ENCODE measurements at places on chromosomes 12 and 14.
A peak's percentile ranks its signal among the peaks of the same experiment; 100 is the strongest.

GRCh38 chr12:79016181-79016580 lies 151.6 kb downstream of the SYT1 start:
- DNase-seq, result no peak

DNA sequence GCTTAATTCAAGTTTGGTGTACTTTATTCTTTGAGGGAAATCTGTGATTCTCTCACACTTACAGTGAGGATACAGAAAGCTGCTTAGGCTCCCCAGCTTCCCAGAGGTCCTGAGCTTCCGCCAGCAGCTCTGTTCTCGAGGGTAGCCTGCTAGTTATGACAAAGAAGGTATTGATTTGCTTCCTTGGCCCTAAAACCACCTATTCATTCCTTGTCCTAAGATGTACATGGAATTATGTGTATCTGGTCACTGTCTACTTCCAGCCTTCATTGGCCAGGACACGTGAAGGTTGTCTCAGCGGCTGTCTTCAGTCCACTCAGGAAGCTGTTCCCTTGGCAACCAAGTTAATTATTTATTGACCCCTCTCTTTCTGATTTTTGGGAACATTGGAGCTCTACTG lies 55.7 kb downstream of the GALNT8 start:
- no peak for DNase-seq

DNA sequence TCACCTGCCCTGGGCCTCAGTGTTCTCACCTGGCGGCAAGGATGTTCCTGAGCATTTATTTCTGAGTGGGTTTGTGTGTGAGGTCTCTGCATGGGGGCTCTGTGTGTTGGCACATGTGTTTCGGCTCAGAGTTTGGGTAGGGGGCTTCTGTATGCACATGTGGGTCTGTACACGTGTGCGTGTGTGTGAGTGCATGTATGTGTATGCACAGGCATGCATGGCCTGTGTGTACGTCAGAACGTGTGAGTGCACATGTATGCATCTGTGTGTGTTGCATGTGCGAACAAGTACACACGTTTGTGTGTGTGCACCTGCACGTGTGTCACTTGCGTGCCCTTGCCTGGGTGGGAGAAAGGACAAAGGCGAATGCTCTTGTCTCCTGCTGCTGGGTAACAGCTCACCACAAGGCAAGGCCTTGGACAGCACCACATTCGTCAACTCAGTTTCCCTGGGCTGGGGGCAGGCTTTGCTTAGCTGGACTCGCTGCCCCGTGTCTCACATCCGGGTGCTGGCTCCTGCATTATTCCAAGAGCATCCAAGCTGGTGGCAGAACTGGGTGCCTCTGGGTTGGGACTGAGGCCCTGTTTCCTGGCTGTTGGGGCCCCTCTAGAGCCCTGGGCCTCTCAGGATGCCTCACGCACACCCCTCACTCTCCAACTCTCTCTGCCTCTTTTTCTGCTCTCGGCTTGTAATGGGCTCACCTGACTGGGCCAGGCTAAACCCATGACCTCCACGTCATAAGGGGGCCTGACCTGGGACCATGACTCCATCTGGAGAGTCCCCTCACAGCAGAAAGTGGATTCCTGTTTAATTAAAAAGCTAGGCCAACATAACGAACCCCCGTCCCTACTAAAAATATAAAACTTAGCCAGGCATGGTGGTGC lies 153.6 kb upstream of the C14orf180 start:
- no peak for DNase-seq

DNA sequence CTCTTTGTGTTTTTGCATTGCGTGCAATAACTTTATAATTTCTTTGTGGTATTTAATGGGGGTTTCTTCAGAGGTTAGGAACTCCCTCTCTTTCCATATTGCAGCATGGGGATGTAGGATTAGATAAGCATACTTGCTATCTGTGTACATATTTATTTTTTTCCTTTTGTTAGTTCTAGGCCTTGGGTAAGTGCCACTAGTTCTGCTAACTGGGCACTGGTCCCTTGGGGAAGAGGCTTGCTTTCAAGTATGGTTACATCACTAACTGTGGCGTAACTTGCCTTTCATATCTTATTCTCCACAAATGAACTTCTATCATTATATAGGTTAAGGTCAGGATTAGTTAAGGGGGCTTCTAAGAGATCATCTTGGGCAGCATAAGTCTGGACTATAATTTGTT lies 31.5 kb upstream of the SLCO1B3 start:
- DNase-seq, result no peak

DNA sequence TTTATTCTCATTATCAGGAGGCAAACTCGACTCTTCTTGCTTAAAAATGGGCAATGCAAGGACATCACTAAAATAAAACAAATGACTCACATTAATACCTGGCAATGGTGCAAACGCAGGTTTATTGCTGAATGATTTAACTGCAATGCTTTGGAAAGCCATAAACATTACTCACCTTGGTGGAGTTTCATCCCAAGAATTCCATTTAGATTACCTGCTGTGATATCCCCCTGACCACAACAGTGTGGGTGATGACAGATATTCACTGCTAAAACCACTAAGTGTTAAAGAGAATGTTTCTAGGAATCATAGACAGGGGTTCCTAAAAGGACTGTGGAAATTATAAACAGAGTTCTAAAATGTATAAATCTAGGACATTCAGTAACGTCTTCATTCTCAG lies 35.3 kb upstream of the CSRNP2 start:
- peak; percentile 9 for DNase-seq

GRCh38 chr14:92511453-92512238 lies 1.9 kb upstream of the RIN3 start:
- peak; percentile 95 for DNase-seq

- no peak for DNase-seq
These were observed 109.2 kb upstream of the FUT8 start for GRCh38 chr14:65303190-65303898.

DNA sequence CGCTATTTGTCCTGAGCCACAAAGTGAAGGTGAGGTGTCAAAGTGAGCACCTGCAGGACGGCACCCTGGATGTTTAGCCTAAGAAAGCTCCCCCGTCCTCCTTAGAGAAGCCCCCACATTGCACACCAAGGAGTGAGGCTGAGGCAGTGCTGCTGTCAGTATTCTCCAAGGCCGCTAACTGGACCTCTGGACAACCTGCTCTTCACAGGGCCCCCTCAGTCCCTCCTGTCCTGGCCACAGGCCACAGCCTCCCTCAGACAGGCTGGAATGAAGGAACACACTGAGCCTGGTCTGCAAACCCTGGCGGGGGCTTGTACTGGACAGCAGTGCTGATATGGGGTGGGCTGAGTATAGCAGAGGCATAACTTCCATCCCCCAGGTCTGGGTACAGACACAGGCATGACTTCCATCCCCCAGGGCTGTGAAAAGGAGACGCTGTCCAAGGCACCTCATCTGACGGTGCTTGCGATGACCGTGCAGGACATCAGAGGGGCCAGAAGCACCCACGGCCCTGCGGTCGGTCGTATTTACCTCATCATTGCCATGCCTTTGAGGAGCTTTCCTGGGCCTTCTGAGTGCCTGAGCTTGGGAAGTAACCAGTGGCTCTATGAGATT lies 82.4 kb upstream of the DIO3 start:
- no peak for DNase-seq

GRCh38 chr12:78185109-78185508 lies 354.4 kb downstream of the NAV3 start:
- DNase-seq, result no peak

DNA sequence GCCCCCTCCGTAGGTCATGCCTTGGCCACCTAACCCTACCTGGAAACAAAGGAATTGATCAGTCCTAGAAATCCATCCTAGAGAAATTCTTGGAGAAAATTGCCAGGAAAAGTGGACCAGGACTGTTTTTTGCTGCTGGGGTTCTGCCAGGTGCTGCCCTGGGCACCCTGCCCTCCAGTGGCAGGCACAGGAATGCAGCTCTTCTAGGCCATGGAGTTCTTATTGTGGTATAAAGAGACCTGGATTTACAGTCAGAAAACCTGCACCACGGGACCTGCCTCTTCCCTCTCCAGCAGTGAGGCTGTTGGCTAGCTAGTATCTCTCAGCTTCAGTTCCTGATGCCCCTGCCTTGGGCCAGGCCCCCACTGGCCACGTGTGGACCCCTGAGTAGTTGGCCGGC lies 59.7 kb downstream of the SLC24A4 start:
- no peak for DNase-seq

- DNase-seq, result no peak
These were observed 224.3 kb upstream of the ATP2B1 start for GRCh38 chr12:89932954-89933353.

GRCh38 chr14:59359431-59360124 lies 105.6 kb downstream of the GPR135 start:
- no peak for DNase-seq

GRCh38 chr12:45336762-45337596 lies 121.1 kb downstream of the ANO6 start:
- peak; percentile 43 for DNase-seq

DNA sequence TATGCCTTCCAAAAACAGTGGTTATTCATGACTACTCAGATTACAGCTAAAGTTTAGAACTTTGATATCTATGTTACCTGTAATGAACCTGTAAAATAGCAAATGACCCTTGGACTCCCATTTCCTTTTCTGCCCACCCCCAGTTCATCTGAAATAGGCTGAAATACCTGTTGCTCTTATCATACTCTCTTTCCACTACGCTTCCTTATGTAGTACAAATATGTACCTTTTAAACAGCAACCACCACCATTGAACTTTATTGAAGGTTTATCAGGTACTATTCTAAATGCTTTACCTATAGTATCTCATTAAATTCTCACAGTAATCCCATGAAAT lies 239.7 kb downstream of the SSPN start:
- DNase-seq, result no peak

DNA sequence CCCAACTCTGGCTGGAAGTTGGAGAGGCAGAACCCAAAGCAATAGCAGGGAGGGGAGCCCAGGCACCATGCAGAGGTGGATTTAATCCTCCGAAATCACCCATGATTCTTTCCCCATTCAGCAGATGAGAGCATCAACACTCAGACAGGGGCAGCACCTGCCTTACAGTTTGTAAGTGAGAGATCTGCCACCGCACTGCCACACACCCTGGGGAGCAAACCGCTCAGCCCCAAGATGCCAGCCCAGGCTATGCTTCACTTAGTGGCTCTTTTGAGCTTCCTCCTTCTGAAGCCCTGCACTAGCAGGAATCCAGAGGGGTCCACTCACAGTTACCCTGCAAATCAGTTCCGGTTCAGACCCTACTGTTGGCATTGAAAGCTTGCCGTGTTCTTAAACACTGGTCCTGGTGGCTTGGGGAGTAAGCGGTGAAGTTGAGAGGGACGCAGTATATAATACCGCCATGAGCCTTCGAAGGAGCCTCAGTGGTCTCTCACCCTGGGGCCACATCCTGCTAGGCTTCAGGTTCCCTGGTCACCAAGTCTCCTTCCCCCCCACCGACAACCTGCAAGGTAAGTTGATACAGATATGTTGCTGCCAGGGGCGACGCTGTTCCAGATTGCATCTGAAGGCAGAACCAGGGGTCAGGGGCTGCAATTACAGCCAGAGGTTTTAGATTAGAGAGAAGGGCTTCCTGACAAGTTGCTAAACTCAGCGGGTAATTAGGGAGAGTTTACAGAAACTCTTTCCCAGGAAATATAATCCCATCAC lies 72.0 kb upstream of the CCND2 start:
- no peak for DNase-seq

DNA sequence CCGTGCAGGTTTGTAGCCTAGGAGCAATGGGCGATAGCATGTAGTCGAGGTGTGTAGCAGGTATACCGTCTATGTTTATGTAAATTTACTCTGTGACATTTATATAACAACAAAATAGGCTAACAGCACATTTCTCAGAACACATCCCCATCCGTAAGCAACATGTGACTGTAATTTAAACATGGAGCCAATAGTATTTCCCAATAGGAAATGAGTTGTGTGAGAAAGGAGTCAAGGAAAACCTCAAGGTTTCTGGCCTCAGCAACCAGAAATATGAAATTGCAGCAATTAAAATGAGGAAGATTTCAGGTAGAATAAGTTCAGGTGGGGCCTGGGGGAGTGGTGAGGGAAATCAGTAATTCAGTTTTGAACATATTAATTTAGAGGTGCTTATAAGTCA lies 136.0 kb downstream of the MSRB3 start:
- no peak for DNase-seq

- DNase-seq, result no peak
These were observed 48.0 kb upstream of the PDZRN4 start for GRCh38 chr12:41140117-41140516.

GRCh38 chr14:61531465-61532122 lies 163.7 kb upstream of the HIF1A start:
- no peak for DNase-seq

- no peak for DNase-seq
These were observed 58.0 kb upstream of the GSC start for GRCh38 chr14:94827711-94828447.

GRCh38 chr14:100140452-100141078 lies 18.9 kb downstream of the DEGS2 start:
- no peak for DNase-seq

DNA sequence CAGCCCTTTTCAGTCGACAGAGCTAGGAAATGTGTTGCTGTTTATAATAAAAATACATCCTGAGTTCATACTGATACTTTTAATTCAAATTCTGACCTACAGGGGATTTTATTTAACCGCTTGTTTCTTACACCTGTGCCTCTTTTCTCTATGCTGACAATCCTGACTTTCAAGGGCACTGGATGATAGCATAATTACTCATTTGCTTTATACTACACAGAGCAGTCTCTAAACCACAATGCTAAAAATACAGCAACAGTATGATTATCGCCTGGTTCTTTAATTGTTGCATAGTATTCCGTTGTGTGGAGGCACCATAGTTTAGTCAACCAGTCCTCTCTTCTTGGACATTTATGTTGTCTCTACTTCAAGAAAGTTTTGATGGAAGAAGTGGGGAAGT lies 372.9 kb downstream of the DPF3 start:
- no peak for DNase-seq

- no peak for DNase-seq
These were observed 440.1 kb upstream of the CCDC196 start for GRCh38 chr14:66046035-66046434.

DNA sequence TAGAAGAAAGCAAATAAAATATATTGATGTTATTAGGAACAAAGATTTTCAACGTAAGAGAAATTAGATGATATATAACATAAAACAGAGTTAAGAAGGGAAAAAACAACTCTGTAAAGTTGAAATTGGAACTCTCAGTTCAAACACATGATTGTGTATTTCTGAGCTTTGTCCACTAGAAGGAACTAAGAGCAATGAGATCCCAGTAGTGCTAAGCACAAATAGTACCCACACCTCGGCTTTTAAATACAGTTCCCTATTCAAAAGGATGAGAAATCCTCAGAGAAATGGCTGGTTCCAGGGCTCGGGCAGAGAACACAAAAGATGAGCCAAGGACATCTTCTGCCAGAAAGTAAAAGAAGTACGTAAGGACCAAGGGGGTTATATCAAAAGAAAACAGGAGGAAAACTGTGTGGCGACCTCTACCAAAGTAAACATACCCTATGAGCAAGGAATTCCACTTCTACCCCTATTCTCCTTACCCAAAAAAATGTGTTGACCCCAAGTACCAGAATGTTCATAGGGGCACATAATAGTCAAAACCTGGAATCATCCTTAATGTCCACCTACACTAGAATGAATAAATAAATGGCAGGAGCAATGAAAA lies 96.6 kb downstream of the SPTSSA start:
- DNase-seq, result no peak

- no peak for DNase-seq
These were observed 122.0 kb downstream of the AKAP6 start for GRCh38 chr14:32450919-32451675.

All from GM04504 (cell line).